Neuronal stem cell (in vitro differentiated cells): ENCODE measurements at places on chromosomes 6 and 20.

DNA sequence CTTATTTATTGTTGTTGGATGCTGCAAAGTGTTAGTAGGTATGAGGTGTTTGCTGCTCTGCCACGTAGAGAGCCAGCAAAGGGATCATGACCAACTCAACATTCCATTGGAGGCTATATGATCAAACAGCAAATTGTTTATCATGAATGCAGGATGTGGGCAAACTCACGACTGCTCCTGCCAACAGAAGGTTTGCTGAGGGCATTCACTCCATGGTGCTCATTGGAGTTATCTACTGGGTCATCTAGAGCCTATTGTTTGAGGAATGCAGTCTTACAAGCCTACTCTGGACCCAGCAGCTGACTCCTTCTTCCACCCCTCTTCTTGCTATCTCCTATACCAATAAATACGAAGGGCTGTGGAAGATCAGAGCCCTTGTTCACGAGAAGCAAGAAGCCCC, 12.1 kb downstream of the MICB start:
- no peak for DNase-seq
- no peaks in the 10 kb centered on the region for H3K4me1 ChIP-seq
- H3K4me3 ChIP-seq = no peak overlapping the region
- no peak overlapping the region for H3K27ac ChIP-seq

GRCh38 chr20:57788936-57789613, 79.3 kb upstream of the PMEPA1 start:
- H3K27ac ChIP-seq = no peak overlapping the region
- no peak for DNase-seq
- no peaks in the 10 kb centered on the region for H3K4me1 ChIP-seq
- H3K36me3 ChIP-seq = no peaks in the 10 kb centered on the region

GRCh38 chr6:75023634-75024033, 182.2 kb downstream of the COL12A1 start:
- no peak for DNase-seq
- H3K4me1 ChIP-seq = no peaks in the 10 kb centered on the region
- no peak overlapping the region for H3K27ac ChIP-seq
- H3K36me3 ChIP-seq = no peaks in the 10 kb centered on the region

GRCh38 chr6:168691774-168692173, 250.8 kb downstream of the SMOC2 start:
- H3K36me3 ChIP-seq = no peaks in the 10 kb centered on the region
- no peak overlapping the region for H3K4me3 ChIP-seq
- H3K4me1 ChIP-seq = peaks cover 9% of the 10 kb centered on the region
- DNase-seq = no peak
- H3K27ac ChIP-seq = no peak overlapping the region

GRCh38 chr6:35168461-35168861, 27.3 kb upstream of the TCP11 start:
- DNase-seq = peak; percentile 37
- H3K27ac ChIP-seq = peak overlapping the region; percentile 59
- H3K4me3 ChIP-seq = no peak overlapping the region
- peaks cover 13% of the 10 kb centered on the region for H3K4me1 ChIP-seq

DNA sequence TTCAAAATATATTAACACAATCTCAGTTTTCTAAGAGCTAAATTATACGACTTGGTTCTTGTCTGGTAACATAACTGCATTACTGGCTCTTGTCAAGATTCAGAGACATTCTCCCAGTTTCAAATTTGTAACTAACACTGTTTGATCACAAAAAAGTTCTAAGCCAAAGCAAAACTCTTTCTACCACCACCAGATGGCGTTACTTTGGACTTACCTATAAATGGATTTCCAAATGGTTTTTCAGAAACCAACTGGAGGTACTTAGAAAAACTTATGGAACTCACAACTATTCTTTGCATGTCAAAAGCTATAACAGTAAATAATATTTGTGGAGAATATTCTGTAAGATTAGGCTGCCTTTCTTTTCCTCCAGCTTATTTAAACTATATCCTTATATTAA, 34.2 kb upstream of the GFRAL start:
- H3K36me3 ChIP-seq = no peaks in the 10 kb centered on the region
- DNase-seq = no peak
- no peaks in the 10 kb centered on the region for H3K4me1 ChIP-seq
- no peak overlapping the region for H3K27ac ChIP-seq

DNA sequence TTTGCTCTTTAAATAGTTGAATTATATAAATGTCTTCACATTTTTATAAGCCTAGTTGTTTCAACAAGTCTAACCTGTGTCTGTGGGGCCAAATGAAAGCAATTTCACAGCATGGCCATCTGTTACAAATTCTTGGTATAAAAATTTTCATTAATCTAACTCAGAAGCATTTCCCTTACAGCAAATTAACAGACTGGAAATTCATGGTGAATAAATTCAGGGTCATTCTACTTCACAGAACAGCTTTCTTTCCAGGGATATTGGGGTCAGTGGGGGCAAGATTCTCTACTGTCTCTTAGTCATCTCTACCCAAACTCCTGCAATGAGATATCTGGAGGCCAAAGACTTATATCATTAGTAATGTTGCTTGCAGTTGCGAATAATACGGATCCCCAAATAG, 352.1 kb downstream of the MMUT start:
- H3K27me3 ChIP-seq = no peaks in the 10 kb centered on the region
- H3K36me3 ChIP-seq = no peaks in the 10 kb centered on the region
- DNase-seq = no peak
- no peak overlapping the region for H3K4me3 ChIP-seq
- no peaks in the 10 kb centered on the region for H3K4me1 ChIP-seq
- no peak overlapping the region for H3K27ac ChIP-seq

GRCh38 chr6:116625872-116626271, 9.6 kb downstream of the RSPH4A start:
- no peak overlapping the region for H3K4me3 ChIP-seq
- no peaks in the 10 kb centered on the region for H3K36me3 ChIP-seq
- no peak for DNase-seq
- no peak overlapping the region for H3K27ac ChIP-seq
- H3K27me3 ChIP-seq = no peaks in the 10 kb centered on the region

- H3K27me3 ChIP-seq = peaks cover 97% of the 10 kb centered on the region
- H3K36me3 ChIP-seq = no peaks in the 10 kb centered on the region
- DNase-seq = peak; percentile 70
- H3K4me1 ChIP-seq = peaks cover 4% of the 10 kb centered on the region
Observed at GRCh38 chr6:28212510-28213212, 12.4 kb upstream of the ZSCAN9 start.

- no peak overlapping the region for H3K4me3 ChIP-seq
- H3K27ac ChIP-seq = no peak overlapping the region
- no peak for DNase-seq
Observed at GRCh38 chr6:163460307-163460782, 45.8 kb downstream of the QKI start.

DNA sequence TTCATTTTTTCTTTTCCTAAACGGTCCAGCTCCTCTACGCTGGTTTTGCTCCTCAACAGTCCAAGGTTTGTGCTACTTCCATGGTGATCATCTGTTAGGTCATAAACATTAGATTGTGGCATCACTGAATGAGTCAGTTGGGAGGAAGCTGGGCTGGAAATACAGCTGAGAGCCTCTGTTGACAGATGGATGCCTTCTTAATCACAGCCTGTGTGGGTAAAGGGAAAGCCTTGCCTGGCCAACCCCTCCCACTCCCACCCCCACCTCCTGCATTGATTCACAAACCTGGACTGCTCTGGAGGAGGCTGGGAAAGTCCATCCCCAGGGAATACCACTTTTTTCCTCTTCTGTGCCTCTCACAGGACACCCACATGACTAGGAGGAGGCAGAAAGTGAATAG, 180.6 kb upstream of the CCN2 start:
- no peak for DNase-seq
- no peaks in the 10 kb centered on the region for H3K27me3 ChIP-seq
- no peaks in the 10 kb centered on the region for H3K36me3 ChIP-seq
- H3K27ac ChIP-seq = no peak overlapping the region
- H3K4me1 ChIP-seq = peaks cover 10% of the 10 kb centered on the region

GRCh38 chr6:90787446-90787845, 200.6 kb upstream of the MAP3K7 start:
- H3K4me3 ChIP-seq = no peak overlapping the region
- no peak overlapping the region for H3K27ac ChIP-seq
- no peak for DNase-seq
- H3K27me3 ChIP-seq = no peaks in the 10 kb centered on the region

GRCh38 chr6:141472162-141472928, 660.4 kb upstream of the GJE1 start:
- H3K4me1 ChIP-seq = peaks cover 5% of the 10 kb centered on the region
- H3K4me3 ChIP-seq = no peak overlapping the region
- no peaks in the 10 kb centered on the region for H3K27me3 ChIP-seq
- no peaks in the 10 kb centered on the region for H3K36me3 ChIP-seq
- H3K27ac ChIP-seq = no peak overlapping the region

DNA sequence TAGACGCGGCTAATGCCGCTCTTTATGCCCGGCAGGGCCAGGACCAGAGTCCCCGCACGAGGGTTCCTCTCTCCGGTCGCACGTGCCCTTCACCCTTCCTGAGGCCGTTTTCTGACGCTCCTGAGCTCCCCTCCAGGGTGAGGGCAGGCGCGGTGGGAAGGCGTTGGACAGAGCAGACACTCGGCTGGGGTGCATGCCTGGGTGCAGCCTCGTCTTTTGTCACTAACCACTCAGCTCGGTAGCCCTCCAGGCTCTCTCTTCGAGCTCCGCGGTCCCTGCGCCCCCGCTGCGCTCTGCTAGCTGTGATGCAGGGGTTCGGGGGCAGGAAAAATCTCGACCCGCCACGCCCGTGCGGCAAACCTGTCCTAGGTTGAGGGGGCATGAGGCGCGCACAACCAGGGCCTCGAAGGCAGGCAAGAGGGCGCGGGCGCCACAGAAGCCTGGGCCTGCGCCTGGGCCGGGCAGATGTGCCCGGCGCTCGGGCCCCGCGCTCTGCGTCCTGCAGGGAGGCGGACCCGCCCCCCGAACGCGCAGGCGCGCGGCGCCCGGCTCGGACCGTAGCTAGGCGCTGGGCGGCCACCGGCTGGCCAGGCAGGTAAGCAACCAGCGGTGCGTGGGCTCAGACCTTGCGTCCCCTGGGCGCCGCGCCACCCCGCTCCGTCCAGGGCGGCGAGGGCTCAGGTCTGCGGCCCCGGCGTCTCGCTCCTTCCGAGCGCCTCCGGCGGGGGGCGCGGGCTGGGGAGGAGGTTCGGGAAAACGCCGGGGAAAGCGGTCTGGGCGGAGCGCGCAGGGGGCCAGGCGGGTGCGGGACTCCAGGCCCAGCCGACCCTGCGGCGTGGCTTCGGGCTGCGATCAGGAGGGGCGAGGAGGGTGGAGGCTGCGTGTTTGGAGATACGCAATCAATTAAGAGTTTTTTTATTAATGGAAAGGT, at the start of gene L3MBTL1:
L3MBTL1 (plus strand) TSS at position 548 of the 931 bp plus-strand sequence. CDS start 5,807 bp downstream, outside the sequence.
- H3K4me1 ChIP-seq = peaks cover 2% of the 10 kb centered on the region
- H3K27ac ChIP-seq = no peak within 1 kb of the TSS

GRCh38 chr6:34195726-34196115, 41.0 kb upstream of the HMGA1 start:
- H3K4me3 ChIP-seq = no peak overlapping the region
- H3K27me3 ChIP-seq = peaks cover 2% of the 10 kb centered on the region
- H3K27ac ChIP-seq = no peak overlapping the region
- DNase-seq = no peak

DNA sequence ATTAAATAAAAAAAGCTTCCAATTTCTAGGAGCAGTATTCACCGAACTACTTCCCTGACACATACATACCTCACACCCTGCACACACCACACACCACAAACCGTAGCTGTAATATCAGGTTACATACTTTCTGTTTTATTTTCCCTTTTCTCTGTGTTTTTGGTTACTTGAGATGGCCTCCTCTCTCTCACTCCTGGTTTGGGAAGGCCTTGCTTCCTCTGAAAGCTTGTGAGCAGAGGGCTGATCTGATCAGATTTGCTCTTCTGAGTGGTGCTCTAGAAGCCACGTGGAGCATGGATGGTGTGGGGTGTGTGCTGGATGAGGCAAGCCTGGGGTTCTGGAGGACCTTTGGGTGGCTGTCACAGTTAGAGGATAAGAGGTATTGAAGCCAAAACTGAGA, 20.9 kb downstream of the UTRN start:
- H3K36me3 ChIP-seq = peaks cover 29% of the 10 kb centered on the region
- peaks cover 5% of the 10 kb centered on the region for H3K4me1 ChIP-seq
- H3K27ac ChIP-seq = no peak overlapping the region
- no peak overlapping the region for H3K4me3 ChIP-seq
- no peak for DNase-seq
- H3K27me3 ChIP-seq = no peaks in the 10 kb centered on the region

- no peak for DNase-seq
- H3K4me1 ChIP-seq = no peaks in the 10 kb centered on the region
- no peaks in the 10 kb centered on the region for H3K36me3 ChIP-seq
- no peak overlapping the region for H3K4me3 ChIP-seq
Observed at GRCh38 chr6:162085561-162085960, 642.0 kb downstream of the PRKN start.

DNA sequence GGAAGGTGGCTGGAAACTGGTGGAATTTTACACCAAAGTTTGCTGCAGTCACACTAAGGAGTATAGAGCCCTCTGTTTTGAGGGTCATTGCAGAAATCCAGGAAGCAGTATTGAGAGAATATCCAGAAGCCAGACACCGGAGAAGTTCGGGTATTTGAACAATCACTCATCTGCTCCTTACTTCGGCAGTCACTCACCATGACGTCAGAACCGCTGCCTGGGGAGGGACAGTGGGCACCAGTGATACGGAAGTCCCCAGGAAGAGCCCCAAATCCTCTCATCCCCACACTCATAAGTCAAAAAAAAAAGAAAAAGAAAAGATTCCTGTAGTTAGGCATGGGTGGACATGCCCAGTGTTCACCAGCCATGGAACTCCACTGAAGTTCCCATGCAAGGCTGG, 4.0 kb downstream of the LY6G5C start:
- H3K27me3 ChIP-seq = no peaks in the 10 kb centered on the region
- H3K4me1 ChIP-seq = peaks cover 4% of the 10 kb centered on the region
- H3K36me3 ChIP-seq = peaks cover 8% of the 10 kb centered on the region
- no peak overlapping the region for H3K4me3 ChIP-seq

- H3K4me3 ChIP-seq = no peak overlapping the region
- no peak overlapping the region for H3K27ac ChIP-seq
- H3K4me1 ChIP-seq = peaks cover 3% of the 10 kb centered on the region
- no peaks in the 10 kb centered on the region for H3K27me3 ChIP-seq
Observed at GRCh38 chr20:24789877-24790276, 159.2 kb upstream of the CST7 start.

DNA sequence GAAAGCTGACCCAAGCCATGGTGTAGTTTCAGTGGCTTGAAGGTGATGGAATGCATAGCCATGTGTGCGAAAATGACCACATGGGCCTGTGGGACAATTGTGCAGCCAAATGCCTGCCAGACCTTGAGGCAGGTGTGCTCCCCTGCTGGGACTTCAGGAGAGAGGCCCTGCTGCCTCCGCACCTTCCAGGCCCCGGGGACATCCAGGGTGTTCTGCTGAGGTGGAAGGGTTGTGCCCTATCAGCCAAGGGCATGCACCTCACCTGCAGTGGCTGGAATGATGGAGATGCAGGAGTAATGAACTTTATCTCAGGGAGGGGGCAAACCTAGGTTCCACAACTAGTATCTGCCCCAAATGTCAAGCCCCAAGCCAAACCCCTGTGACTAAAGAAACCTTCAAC, 44.0 kb downstream of the PRND start:
- DNase-seq = no peak
- H3K36me3 ChIP-seq = no peaks in the 10 kb centered on the region
- H3K4me1 ChIP-seq = peaks cover 1% of the 10 kb centered on the region
- no peaks in the 10 kb centered on the region for H3K27me3 ChIP-seq
- no peak overlapping the region for H3K27ac ChIP-seq
- no peak overlapping the region for H3K4me3 ChIP-seq
